Smooth muscle cell of trachea (primary cell): ENCODE measurements at places on chromosomes 13 and 19. TPM values are rescaled to one million over a fixed set of nuclear protein-coding genes. Genes with fewer than 3 reads are reported as not detected.

ODAD3 gene
- 0.66 TPM in 1 of 2 replicates, not detected in the other for total RNA-seq

S1PR5 gene
- 0.15 and 0.17 TPM in 2 replicates for total RNA-seq

ZNF154 gene
- 4.9 and 5.3 TPM in 2 replicates for total RNA-seq

RUVBL2 gene
- 175 and 353 TPM in 2 replicates for total RNA-seq

SLITRK6 gene
- total RNA-seq: 0.83 and 1.5 TPM in 2 replicates

OR10H1 gene
- total RNA-seq: under 0.01 TPM in 1 of 2 replicates, not detected in the other

IL11 gene
- 2.6 and 3.6 TPM in 2 replicates for total RNA-seq

MBD3L2 gene
- total RNA-seq: not detected in 2 replicates

CEACAM3 gene
- not detected in 2 replicates for total RNA-seq

LNX2 gene
- 4.0 and 6.0 TPM in 2 replicates for total RNA-seq

DAND5 gene
- 0.29 TPM in 1 of 2 replicates, not detected in the other for total RNA-seq

LEUTX gene
- not detected in 2 replicates for total RNA-seq

ATP1A3 gene
- total RNA-seq: under 0.01 and 0.15 TPM in 2 replicates

ZNF112 gene
- total RNA-seq: 7.9 and 9.6 TPM in 2 replicates

ZNF850 gene
- 0.83 and 1.0 TPM in 2 replicates for total RNA-seq

TYROBP gene
- 0.33 TPM in 1 of 2 replicates, not detected in the other for total RNA-seq

C1QTNF9 gene
- not detected in 2 replicates for total RNA-seq

FLT3LG gene
- total RNA-seq: 3.6 and 7.9 TPM in 2 replicates

CD37 gene
- not detected in 2 replicates for total RNA-seq

ZNF682 gene
- 3.0 and 3.8 TPM in 2 replicates for total RNA-seq

TTC9B gene
- 0.17 TPM in 1 of 2 replicates, not detected in the other for total RNA-seq

FGF21 gene
- total RNA-seq: not detected in 2 replicates

GMIP gene
- 4.4 and 9.1 TPM in 2 replicates for total RNA-seq

CBARP gene
- 1.6 and 5.3 TPM in 2 replicates for total RNA-seq

LILRA1 gene
- not detected in 2 replicates for total RNA-seq

FOXO1 gene
- total RNA-seq: 0.73 and 0.83 TPM in 2 replicates
